GM06990 (cell line): ENCODE measurements at places on chromosomes 7 and 10.

DNA sequence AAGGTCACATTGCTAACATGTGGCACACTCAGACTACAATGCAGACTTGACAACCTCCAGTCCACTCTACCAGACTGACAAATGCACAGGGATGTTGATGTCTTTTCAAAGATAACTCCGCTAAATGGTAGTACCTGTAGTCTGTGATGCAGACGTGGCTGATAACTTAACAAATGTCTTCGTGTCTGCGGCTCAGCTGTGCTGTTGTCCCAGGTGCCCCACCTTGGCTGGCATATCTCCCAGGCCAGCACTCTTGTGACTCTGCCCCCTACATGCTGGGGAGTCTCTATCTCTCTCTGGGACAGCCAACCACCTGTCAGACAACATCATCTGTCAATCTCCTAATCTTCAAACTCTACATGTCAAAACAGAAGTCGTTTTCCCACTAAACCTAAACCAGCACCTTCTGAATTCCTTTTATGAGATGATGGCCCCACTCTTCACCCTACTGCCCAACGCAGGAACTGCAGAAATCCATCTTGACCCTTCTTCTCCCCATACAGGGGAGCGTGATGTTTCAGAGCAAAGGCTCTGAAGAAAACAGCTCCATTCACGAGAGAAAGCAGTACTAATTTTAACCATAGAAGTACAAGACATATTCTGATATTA, 156.4 kb downstream of the USP6NL start:
- DNase-seq, result no peak

GRCh38 chr10:132420981-132421846, 24.2 kb downstream of the PWWP2B start:
- peak; percentile 35 for DNase-seq

- no peak for DNase-seq
These were observed 279.3 kb upstream of the SORCS1 start for GRCh38 chr10:107443813-107444212.

GRCh38 chr7:27863880-27864279, 123.9 kb downstream of the TAX1BP1 start:
- no peak for DNase-seq

- peak; percentile 64 for DNase-seq
These were observed 734 bp downstream of the PTPN12 start for GRCh38 chr7:77537778-77538280.

DNA sequence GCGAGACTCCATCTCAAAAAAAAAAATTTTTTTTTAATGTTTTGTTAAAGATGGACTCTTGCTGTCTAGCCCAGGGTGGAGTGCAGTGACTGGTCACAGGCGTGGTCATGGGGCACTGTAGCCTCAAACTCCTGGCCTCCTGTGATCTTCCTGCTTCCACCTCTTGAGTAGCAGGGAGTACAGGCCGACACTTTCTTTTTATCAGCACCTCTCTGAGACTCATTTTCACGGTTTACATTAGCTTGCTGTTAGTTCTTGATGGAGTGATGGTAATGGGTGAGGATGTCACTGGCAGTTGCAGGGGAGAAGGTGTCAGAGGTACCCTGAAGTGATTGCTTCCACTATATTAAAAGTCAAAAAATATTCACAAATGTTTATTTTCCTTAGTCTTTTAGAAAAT, 95.3 kb upstream of the MTPN start:
- no peak for DNase-seq

- DNase-seq, result no peak
These were observed 19.6 kb downstream of the ASAH2 start for GRCh38 chr10:50231515-50232260.

DNA sequence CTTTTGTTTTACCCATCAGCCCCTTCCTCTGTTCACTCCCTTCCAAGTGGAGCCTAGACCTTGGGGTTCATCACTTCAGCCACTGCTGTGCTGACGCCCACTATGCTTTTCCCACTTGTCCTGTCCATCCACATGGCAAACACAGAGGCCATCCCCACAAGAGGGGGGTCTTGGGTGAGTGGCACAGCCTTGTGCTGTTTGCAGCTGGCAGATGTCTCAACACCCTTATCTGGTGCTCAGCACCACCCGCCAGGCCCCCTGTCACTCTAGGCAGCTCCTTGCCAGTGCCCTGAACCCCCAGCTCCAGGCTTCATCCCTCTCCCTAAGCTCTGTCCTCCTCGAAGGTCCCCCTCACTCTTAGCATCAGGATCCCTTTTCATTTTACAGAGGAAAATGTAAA, 13.1 kb downstream of the BLVRA start:
- DNase-seq, result no peak

DNA sequence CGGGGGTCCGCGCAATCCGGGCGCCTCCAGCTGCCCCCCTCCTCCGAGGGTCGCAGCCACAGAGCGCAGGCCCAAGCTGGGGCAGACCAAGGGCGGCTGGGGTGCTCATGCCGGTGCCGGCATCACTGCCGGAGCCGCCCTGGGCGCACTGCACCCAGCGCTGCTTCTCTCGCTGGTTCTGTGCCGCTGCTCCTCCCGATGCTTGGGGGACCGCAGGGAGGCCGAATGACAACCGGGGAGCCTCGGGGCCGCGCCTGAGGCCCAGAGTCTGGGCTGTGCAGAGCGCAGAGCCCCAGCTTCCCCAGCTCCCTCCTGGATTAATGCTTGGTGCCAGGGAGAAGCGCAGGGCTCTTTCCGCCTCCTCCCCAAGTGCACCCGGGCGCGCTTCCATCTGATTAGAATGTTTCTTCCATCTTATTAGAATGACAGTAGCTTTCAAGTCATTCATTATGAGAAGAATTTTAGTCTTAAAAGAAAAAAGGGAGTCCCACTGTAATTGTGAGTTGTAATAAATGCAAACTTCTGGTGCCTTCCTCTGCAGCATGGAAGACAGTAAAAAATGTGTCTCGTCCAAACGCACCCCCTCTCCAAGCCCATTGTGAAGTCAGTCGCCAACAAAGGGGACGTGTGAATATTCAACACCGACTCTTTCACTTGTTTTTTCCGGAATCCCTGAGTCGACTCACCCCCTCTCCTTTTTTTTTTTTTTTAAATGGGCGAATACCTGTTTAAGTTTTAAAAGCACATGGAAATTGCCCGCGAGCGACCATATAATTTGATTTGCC, 19.5 kb upstream of the PTF1A start:
- DNase-seq, result no peak

GRCh38 chr10:101466016-101466912, 112.3 kb downstream of the BTRC start:
- no peak for DNase-seq

- DNase-seq, result no peak
These were observed 22.7 kb downstream of the VIM start for GRCh38 chr10:17250736-17251135.

DNA sequence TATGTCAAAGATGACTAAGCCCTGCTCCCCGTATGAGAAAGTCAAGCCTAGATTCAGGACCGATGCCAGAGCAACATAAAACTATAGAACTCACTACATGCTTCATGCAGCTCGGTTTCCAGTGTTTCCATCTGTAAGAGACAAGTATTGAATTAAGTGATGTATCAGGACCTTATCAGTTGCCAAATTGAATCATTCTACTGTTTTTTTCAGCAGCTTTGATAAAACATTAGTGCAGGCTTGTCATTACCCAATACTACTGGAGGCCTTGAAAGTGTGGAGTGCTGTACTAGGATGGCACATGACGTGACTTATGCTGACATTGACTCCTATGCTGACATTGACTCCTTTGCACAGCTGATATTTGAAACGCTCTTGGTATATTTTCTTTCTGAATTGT, 10.8 kb upstream of the NRP1 start:
- DNase-seq, result no peak

GRCh38 chr7:7201578-7202374, 19.4 kb downstream of the C1GALT1 start:
- peak; percentile 40 for DNase-seq
